ENCODE measurements at places on chromosomes 2 and 18.

GRCh38 chr18:66457245-66457644 lies 146.6 kb downstream of the CDH19 start:
- DNase-seq = no peak

GRCh38 chr2:106943468-106944200 lies 57.7 kb upstream of the ST6GAL2 start:
- no peak for DNase-seq

DNA sequence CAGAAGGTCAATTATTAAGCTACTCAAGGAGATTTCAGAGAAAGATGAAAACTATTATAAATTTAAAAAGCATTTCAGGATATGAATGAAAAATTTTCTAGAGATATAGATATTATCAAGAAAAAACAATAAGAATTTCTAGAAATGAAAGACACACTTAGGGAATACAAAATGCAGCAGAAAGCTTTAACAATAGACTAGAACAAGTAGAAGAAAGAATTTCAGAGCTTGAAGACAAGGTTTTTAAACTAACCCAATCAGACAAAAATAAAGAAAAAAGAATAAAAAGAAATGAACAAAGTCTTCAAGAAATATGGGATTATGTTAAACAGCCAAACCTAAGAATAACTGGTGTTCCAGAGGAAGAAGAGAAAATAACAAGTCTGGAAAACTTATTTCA lies 34.4 kb downstream of the FLACC1 start:
- no peak for DNase-seq

GRCh38 chr2:197445746-197446145 lies 7.6 kb upstream of the COQ10B start:
- DNase-seq = no peak

GRCh38 chr2:240643093-240643810 lies 18.0 kb downstream of the GPR35 start:
- no peak for DNase-seq

GRCh38 chr18:22822024-22822423 lies 111.1 kb upstream of the RBBP8 start:
- DNase-seq = no peak

Data from CD4-positive, alpha-beta T cell treated with Interferon gamma for 1 hour (primary cell).